GM20000 (cell line): ENCODE measurements at places on chromosomes 12 and 14.

DNA sequence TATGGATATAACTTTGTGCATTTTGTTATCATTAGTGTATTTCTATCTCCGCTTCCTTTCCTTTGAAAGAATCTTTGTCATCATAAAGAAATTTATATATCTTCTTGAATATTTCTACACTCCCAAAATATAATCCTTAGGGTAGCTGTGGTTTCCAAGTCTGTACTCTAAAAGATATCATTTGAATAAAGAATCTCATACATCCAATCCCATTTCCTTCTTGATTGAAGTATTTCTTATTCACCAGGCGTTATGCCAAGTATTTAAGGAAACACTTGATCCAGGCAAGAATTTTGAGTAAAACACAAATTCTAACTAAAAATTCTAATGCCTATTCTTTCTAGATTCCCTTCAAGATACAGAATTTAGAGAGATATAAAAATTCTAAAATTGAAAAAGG, 821.8 kb downstream of the GALC start:
- no peak for DNase-seq

GRCh38 chr12:94322346-94322745, 137.3 kb downstream of the CEP83 start:
- DNase-seq = no peak

DNA sequence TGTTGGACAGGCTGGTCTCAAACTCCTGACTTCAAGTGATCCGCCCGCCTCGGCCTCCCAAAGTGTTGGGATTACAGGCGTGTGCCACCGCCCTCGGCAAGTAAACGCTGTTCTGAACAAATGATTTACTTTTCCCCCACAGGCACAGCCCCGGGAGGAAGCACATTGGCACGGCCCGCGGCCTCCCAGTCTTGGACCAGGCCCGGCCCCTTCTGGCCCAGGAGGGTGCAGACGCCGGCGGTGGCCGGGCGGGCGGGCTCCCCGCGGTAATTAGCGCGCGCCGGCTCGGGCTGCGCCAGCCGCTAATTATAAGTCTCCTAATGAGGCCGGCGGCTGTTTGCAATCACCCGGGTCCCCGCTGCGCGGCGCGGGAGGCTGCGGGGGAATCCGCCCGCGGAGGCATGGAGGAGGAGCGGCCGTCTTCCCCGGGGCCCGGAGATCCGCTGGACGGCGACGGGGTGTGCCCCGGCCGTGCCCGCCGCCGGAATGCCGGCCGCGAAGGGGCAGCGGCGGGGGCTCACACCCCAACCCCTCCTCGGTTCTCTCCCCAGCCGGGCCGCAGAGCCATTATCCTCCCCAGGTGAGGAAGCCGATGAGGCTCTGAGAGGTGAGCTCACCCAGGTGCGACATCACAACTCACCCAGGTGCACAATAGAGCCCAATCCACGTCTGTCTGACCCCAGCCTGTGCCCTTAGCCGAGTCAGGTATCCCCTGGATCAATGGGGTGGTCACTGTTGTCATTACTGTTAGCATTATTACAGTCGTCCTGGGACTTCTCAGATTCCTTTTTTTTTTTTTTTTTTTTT, 3.3 kb upstream of the POP5 start:
- DNase-seq = peak; percentile 73

DNA sequence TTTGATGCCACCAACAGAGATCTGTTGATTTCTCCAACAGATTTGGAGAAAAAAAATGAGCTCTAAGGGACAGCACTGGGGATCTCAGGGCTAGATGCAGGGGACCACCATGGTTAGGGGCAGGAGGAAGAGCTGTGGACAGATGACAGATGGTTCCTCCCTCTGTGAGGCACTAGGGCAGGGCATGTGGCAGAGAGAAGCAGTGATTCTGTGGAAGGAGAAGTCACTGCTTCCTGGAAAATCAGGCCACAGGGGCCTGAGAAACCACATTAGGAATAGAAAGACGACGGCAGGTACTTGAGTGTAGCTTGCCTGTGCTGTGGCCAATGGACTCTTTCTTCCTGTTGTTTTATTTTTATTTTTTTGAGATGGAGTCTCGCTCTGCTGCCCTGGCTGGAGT, 24.9 kb upstream of the TMED2 start:
- no peak for DNase-seq

GRCh38 chr12:94980577-94980976, 22.9 kb downstream of the NDUFA12 start:
- DNase-seq = no peak

DNA sequence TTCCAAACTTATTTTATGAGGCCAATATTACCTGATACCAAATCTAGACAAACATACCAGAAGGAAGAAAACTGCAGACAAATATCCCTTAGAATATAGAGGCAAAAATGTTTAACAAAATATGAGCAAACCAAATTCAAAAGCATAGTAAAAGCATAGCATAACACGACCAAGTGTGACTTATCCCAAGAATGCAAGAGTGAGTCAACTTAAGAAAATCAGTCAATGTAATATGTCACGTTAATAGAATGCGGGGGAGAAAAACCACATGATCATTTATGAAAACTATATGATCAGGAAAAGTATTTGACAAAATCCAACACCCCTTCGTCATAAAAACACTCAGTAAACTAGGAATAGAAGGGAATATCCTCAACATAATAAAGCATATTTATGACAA, 217.3 kb downstream of the ADGRD1 start:
- DNase-seq = no peak

GRCh38 chr14:96095581-96096476, 56.7 kb downstream of the C14orf132 start:
- DNase-seq = no peak

- DNase-seq = no peak
These were observed 173.0 kb downstream of the CALM1 start for GRCh38 chr14:90569606-90570387.

DNA sequence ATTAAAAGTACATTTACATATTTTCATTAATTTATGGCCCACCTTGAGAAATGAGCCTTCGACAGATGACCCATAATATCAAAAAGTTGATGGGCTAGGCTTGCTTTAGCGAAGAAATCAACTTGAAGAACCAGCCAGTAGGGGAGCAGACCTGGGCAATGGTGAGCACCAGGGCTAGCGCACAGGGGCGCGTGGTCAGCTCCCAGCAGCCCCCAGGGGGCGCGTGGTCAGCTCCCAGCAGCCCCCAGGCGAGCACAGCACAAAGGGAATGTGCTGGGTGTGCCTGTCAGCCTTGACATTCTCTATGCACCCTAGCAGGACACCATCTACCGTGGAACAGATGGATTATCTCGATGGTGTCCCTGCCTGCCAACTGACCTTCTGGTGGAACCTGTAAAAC, 15.3 kb upstream of the SOX5 start:
- DNase-seq = no peak

GRCh38 chr14:35112641-35113040, 9.1 kb downstream of the PPP2R3C start:
- no peak for DNase-seq

- DNase-seq = no peak
These were observed 5.3 kb downstream of the RAD52 start for GRCh38 chr12:944211-944610.

DNA sequence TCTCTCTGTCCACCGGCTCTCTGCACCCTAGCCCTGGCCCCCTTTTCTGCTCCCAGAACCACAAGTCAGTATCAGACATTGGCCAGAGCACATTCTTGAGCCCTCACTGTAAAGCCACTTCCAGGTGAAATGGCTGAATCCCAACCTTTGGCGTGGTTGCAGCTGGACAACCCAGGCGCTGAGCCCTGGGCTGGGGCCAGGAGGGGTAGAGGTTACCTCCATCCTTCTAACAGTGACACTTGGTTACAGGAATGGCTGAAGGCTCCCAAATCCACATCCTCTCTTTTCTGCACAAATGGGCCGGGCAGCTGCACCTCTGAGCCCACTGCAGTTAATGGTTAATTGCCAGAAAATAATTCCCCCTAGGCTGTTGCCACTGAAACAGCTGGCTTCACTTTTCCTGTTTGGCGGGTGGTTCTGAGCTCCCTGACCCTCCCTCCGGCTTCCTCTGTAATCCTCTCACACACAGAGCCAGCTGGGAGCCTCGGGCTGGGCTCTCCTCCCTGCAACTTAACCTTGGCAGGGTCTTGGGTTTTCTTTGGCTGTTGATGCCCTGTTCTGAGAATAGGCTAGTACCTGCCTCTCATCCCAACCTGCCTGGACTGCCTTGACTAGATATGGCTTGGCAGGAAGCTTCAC, 44.1 kb downstream of the TSPAN11 start:
- DNase-seq = no peak

DNA sequence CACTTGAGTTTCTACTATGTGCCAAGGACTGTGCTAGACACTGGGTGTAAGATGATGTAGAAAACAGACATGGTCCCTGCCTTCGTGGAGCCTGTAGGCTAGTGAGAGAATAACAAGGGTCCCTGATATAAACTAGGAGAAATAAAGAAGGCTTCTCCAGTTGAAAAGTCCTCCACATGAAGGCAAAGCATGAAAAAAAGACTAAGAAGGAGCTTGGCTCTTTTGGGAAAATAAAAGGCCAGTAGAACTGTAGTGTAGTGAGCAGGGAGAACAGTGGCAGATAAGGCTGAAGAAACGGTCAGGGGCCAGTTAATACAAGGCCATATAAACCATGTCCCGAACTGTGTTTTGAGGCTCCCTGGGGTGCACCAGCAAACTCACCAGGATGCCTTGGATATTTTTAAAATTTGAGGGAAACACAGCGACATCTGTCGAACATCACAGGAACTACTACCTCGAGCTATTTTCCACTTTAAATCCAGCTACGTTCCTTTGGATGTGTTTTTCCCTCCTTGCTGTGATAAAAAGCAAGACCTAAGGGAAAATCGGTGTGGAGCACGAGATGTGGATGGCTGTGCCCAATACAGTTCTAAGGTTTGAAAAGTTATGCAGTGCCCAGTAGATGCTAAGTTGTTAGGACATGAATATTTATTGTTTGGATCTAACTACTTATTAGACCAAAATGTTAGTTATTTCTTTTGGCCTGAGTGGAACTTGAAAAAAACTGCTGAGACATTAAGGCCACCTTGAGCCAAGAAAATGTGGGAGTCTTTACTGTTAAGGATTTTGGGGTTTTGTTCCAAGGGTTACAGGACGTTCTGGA, 8.5 kb upstream of the CFL2 start:
- DNase-seq = peak; percentile 73

- DNase-seq = no peak
These were observed 6.5 kb downstream of the NOC4L start for GRCh38 chr12:132150780-132151144.

DNA sequence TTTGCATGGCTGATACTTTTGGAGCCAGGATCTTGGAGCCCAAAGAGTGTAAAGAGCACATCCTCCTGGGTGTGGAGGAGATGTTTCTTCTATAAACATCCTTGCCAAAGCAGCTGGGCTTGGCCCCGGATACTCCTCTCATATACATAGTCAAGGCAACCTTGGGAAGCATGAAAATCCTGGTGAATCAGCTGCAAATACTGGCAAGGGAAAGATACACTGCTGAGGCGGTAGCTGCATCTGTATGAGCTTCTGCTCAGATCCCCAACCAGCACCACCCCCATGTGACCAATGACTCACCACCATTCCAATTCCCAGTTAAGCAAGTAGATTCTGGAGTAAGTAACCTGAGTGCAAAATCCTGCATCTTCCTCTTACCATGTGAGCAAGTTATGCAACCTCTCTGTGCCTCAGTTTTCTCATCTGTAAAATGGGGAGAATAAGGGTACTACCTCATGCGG, 567.4 kb downstream of the MED13L start:
- DNase-seq = no peak

- no peak for DNase-seq
These were observed 336.4 kb downstream of the CCER1 start for GRCh38 chr12:90618586-90618985.

- no peak for DNase-seq
These were observed 54.5 kb upstream of the TMEM260 start for GRCh38 chr14:56524971-56525677.

DNA sequence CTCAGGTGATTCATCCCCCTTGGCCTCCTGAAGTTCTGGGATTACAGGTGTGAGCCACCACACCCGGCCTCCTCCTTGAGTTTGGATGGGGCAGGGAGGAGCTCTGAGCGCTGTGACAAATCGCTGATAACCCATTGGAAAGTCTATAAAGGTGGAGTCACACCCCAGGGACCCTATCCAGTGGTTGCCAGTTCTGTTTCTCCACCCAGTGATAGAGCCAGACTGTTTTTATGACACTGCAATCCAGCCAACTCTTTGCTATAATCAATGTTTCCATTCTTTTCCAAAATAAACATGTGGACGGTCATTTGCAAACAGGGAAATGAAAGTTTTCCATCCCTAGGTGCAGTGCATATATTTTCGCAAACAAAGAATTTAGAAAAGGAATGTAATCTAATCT, 142.0 kb upstream of the PELI2 start:
- DNase-seq = no peak

DNA sequence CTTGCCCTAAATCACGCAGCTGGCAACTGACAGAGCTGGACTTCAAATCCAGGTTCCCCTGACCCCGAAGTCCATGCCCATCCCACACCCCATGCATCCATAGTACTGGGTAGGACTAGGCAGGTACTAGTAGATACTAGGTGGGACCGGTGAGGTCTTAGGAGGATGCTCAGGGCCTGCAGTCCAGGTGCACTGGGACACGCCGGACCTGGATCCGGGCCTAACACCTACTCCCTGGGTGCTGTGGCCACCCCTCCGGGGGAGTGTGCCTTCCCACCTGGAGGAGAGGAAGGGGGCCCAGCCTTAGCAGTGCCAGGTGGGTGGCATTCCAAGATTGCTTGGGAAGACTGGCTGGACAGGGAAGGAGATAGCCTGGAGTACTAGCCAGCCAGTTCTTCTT, 64.8 kb downstream of the CACNA1C start:
- DNase-seq = no peak

DNA sequence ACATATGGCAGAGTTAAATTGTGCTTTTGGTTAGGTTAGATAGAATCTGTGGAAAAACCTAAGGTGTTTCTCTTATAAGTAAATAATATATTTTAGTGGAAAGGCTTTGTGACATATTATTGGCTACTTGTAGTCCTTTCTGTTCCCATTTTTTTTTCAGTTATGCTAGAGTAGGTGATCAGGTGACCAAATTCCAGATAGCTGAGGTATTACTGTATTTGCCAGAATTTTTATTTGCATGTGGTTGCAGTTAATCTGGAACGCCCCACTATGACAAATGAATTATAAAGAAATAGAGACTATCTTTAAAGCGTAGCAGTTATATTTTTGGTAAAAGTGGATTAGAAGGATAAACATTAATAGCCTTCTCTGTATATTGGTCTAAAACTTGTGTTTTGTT, 52.0 kb downstream of the ARHGAP5 start:
- DNase-seq = no peak

GRCh38 chr14:26917086-26917485, 319.3 kb upstream of the NOVA1 start:
- DNase-seq = no peak
